ENCODE measurements at places on chromosomes 5 and 9.
A peak's percentile ranks its signal among the peaks of the same experiment; 100 is the strongest.

DNA sequence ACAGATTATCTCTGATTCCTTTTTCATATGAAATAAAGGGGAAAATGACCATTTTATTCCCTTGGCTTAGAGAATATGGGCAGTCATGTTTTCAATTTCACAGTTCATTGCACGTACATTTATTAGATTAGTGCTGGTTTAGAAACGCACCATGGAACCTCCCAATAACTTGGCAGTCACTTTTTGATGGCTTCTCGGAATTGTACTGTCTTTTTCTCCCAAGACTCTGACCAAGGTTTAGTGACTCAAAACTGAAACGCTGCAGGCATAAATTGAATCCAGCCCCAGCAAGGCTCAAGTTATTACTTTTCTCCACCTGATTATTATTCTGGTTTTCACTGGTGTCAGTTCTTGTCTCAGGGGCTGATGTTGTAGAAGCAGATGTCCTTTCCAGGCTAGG lies 55.6 kb upstream of the EGFLAM start:
- no peak for DNase-seq
- no peak overlapping the region for H3K27ac ChIP-seq
- H3K27me3 ChIP-seq = peaks cover 70% of the 10 kb centered on the region
- no peaks in the 10 kb centered on the region for H3K4me1 ChIP-seq
- no peak overlapping the region for H3K4me3 ChIP-seq

DNA sequence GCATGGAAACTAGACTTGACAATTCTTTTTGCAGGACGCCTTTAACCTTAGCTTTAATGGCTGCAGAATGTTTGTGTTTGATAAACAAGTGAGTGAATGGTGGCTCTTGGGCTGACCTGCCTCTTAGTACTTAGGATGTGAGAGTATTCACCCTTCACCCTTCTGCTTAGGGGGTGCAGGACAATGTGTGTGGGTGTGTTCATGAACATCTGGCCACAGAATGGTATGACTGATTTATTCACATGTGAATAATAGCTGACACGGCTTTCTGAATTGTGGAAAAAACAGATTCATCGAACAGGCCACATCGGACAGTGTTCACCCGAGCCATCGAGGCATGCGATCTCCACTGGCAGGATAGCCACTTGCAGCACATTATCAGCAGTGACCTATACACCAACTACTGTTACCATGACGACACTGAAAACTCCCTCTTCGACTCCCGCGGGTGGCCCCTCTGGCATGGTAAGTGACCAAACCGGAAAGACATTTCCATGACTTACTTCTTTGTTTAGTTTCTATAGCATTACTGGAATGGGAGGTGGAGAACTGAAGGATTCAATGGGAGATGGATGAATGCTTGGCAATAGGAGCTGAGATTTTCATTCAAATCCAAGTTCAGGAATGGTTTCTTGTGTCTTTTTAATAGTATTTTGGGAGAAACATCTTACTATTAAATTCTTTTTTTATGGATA lies 193.6 kb downstream of the ZSWIM6 start:
- peaks cover 29% of the 10 kb centered on the region for H3K4me1 ChIP-seq
- peak; percentile 40 for DNase-seq
- H3K27ac ChIP-seq = peak overlapping the region; percentile 74

DNA sequence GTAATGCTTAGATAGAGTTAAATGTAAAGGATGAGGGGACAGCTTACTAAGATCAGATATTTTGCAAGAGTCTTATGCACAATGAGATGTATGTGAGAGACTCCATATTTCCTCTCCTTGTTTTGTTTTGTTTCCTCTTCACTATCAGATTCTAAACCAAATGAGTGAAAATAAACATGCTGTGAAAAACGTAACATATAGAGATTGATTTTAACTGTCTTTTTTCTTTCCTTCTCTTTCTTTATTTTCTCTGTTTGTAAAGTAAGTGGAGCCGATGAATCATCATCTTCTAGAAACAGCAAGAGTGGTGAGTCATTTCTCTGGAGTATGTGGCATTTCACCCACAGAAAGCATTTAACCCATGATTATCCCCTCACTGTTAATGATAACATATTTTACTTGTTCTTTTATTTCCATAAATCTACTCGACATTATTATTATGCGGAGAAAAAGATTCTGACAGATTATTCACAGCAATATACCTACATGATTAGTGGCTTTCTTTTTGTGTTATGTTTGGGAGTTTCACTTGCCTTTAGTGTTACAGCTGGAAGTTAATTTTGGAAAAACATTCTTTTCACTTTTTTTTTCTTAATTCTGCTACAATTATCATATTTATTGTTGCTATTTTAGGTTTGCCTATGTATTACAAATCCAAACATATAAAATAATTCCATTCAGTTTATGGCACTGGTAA lies 2.1 kb upstream of the ANXA1 start:
- H3K36me3 ChIP-seq = no peaks in the 10 kb centered on the region
- peak overlapping the region; percentile 13 for H3K4me3 ChIP-seq
- no peak for DNase-seq
- peaks cover 71% of the 10 kb centered on the region for H3K4me1 ChIP-seq
- no peaks in the 10 kb centered on the region for H3K27me3 ChIP-seq
- H3K27ac ChIP-seq = peak overlapping the region; percentile 84

GRCh38 chr5:32753051-32753450 lies 41.9 kb downstream of the NPR3 start:
- peaks cover 39% of the 10 kb centered on the region for H3K27me3 ChIP-seq
- no peak overlapping the region for H3K27ac ChIP-seq
- H3K4me1 ChIP-seq = no peaks in the 10 kb centered on the region
- H3K36me3 ChIP-seq = peaks cover 2% of the 10 kb centered on the region
- H3K4me3 ChIP-seq = no peak overlapping the region

GRCh38 chr5:149857499-149857898 lies 87.1 kb downstream of the PDE6A start:
- H3K4me1 ChIP-seq = peaks cover 4% of the 10 kb centered on the region
- H3K27me3 ChIP-seq = no peaks in the 10 kb centered on the region
- no peak overlapping the region for H3K4me3 ChIP-seq
- H3K27ac ChIP-seq = no peak overlapping the region
- no peaks in the 10 kb centered on the region for H3K36me3 ChIP-seq

GRCh38 chr5:121707178-121707577 lies 144.5 kb upstream of the FTMT start:
- no peak for DNase-seq
- H3K27me3 ChIP-seq = no peaks in the 10 kb centered on the region
- H3K27ac ChIP-seq = no peak overlapping the region
- H3K36me3 ChIP-seq = no peaks in the 10 kb centered on the region

GRCh38 chr5:106649031-106649430 lies 1021.7 kb downstream of the EFNA5 start:
- no peak overlapping the region for H3K27ac ChIP-seq
- H3K36me3 ChIP-seq = peaks cover 7% of the 10 kb centered on the region
- DNase-seq = no peak
- no peak overlapping the region for H3K4me3 ChIP-seq
- H3K4me1 ChIP-seq = peaks cover 5% of the 10 kb centered on the region
- H3K27me3 ChIP-seq = no peaks in the 10 kb centered on the region

DNA sequence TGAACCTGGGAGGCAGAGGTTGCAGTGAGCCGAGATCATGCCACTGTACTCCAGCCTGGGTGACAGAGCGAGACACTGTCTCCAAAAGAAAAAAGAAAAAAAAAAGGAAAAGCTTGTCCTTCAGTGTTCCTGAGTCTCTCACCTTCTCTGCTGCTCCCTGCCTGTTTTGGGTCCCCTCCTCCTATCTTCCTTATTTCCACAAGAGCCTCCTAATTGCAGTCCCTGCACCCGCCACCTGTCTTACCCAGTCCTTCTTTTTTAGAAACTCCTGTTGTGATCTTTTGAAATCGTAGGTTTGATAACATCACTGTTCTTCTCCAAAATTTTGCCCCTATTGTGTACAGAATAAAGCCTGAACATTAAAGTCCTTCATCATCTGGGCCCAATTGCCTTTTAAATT lies 234.9 kb downstream of the SH3GL2 start:
- peaks cover 11% of the 10 kb centered on the region for H3K4me1 ChIP-seq
- DNase-seq = no peak
- H3K4me3 ChIP-seq = no peak overlapping the region
- H3K27ac ChIP-seq = no peak overlapping the region
- H3K36me3 ChIP-seq = no peaks in the 10 kb centered on the region

- H3K36me3 ChIP-seq = peaks cover 6% of the 10 kb centered on the region
- no peak for DNase-seq
- no peak overlapping the region for H3K4me3 ChIP-seq
- peaks cover 2% of the 10 kb centered on the region for H3K4me1 ChIP-seq
These were observed 62.3 kb upstream of the CDK5RAP2 start for GRCh38 chr9:120642129-120642770.

- H3K4me3 ChIP-seq = no peak overlapping the region
- no peaks in the 10 kb centered on the region for H3K27me3 ChIP-seq
- peaks cover 8% of the 10 kb centered on the region for H3K36me3 ChIP-seq
- peaks cover 5% of the 10 kb centered on the region for H3K4me1 ChIP-seq
- H3K27ac ChIP-seq = peak overlapping the region; percentile 54
These were observed 817.1 kb upstream of the CDH9 start for GRCh38 chr5:27855491-27855890.

DNA sequence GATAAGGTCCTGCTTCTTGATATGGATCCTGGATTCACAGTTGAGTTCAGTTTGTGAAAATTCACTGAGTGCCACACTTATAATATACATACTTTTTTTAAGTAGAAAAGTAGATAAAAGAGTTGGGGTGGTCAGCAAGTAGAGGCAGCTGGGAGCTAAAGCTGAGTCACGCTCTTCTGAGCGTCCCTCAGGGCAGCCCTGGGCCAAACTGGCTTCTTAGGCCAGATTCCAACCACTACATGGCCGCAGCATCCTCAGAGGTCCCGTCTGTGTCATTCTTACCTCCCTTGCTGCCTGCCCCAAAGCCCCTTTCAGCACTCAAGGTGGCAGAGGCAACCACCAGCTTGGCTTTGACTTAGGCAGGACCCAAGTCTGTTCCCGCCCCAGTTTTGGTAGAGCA lies 123.3 kb upstream of the TBC1D2 start:
- peaks cover 19% of the 10 kb centered on the region for H3K4me1 ChIP-seq
- no peak overlapping the region for H3K4me3 ChIP-seq
- no peaks in the 10 kb centered on the region for H3K27me3 ChIP-seq
- H3K36me3 ChIP-seq = no peaks in the 10 kb centered on the region

DNA sequence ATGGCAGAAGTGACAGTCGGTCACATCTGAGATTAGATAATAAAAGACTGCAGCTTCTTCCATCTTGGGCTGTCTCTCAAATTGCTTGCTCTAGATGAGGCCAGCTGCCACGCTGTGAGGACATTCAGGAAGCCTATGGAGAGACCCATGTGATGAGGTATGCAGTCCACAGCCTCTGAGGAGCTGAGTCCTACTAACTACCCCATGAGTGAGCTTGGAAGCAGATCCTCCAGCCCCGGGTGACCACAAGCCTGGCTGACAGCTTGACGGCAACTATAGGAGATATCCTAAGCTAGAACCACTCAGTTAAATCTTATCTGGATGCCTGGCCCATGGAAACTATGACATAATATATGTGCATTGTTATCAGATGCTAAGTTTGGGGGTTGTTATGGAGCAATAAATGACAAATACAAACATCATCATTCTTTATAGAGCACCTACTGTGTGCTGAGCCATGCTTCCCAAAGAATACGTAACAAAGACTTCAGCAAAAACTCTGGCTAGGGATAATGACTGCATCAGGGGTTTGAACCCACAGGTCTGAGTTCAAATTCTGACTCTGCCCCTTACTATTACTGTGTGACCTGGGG lies 26.7 kb downstream of the KCNV2 start:
- H3K36me3 ChIP-seq = peaks cover 6% of the 10 kb centered on the region
- H3K4me1 ChIP-seq = peaks cover 14% of the 10 kb centered on the region
- no peaks in the 10 kb centered on the region for H3K27me3 ChIP-seq
- DNase-seq = no peak
- H3K27ac ChIP-seq = no peak overlapping the region
